GF-D8 (cell line): ENCODE measurements at places on chromosomes 6 and 20.

DNA sequence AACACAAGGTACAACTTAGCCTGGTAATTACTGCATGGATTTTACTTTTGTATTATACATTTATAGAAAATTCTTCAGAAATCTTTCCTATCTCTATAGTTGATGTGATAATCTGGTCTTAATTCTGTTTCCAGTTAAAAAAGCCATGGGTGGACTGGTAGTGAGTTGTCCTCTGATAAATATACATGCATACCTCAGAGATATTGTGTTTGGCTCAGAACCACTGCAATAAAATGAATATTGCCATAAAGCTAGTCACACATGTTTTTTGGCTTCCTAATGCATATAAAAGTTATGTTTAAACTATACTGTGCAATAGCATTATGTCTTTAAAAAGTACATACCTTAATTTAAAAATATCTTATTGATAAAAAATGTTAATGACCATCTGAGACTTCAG lies 708.6 kb upstream of the MARCKS start:
- no peak for DNase-seq

- DNase-seq = no peak
These were observed 589.3 kb downstream of the TFAP2A start for GRCh38 chr6:9825526-9825925.

- no peak for DNase-seq
These were observed 255.9 kb upstream of the DEFB112 start for GRCh38 chr6:50305660-50306059.

DNA sequence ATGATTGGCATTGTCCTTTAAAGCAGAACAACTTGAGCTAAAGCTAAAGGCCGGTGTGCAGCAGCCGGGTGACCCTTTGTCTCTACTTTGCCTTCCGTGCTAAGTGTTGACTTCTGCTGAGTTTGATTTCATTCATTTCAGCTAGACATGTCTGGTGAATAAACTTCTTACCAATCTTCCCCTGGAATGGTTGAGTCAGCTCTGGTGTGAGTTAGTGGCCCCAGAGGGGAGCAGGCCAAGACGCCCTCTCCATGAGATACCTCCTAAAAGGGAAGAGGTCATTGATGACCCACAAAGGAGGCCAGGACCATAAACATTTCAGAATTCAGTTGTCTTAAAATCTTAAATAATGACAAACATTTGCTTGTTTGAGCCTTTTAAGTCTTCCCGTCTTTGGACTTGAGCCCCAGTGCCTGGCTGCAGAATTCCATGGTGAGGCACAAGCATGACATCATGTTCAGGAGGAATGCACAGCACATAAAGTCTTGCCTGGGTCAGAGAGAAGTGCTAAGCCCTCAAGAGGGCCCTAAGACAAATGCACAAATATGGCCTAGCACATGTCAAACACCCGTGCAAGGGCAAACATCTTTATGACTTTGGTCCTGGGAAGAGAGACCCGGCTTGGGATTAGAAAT lies 96.3 kb upstream of the NEDD9 start:
- no peak for DNase-seq

DNA sequence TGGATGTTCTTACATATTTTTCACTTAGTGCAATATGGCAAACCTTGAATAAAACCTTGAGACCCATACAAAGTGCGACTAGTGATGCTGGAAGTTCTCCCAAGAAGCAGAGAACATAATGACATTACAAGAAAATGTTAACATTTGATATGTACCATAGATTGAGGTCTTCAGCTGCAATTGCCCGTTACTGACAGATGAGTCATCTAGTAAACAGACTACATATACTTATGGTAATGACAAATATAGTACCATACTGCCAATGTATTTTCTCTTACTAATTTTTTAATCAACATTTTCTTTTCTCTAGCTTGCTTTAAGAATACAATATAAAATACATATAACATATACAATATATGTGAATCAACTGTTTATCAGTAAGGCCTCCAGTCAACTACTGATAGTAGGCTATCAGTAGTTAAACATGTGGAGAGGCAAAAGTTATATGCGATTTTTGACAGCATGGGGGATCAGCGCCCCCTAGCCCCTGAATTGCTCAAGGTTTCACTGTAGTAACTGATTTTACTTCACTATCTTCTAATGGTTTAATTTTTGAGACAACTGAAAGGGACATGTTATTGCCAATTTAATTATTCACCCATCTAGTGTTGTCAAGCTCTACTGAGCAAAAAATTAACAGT lies 166.7 kb upstream of the ADGRB3 start:
- DNase-seq = no peak

- DNase-seq = no peak
These were observed 567.7 kb downstream of the TFAP2B start for GRCh38 chr6:51386347-51386836.

- DNase-seq = no peak
These were observed at the start of gene SLC22A7 for GRCh38 chr6:43297644-43298564. TSS of gene SLC22A7 (plus strand) at chr6:43298260. CDS start at chr6:43298359, 99 bp downstream.

DNA sequence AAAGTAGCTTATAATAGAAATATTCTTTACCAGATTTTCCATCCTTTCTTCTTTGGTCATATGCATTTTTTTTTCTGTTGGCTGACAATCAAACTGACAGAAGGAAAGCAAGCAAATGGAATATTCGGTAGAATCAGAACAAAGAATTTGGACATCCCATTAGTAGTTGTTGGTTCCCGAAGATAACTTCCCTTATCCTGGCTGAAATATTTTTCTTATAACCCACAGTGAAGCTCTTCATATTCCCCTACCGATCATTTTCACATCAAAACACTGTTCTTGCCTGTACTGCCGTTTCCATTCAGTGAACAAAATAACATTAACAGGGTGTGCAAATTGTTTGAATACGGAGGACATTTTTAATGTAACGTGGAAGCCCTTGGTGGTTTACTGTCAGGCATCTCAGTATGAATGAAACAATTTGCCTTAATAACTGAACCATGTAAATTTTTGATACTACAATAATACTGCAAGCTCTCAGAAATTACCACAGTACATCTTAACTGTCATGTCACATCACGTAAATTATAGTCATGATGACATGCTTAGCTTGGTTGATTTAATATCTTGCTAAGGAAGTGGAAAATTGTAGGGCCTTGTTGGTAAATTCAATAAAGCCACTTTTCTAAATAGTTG lies 311.5 kb downstream of the LAMA2 start:
- no peak for DNase-seq

- DNase-seq = peak; percentile 93
These were observed 18.1 kb upstream of the SFT2D1 start for GRCh38 chr6:166360243-166361076.

DNA sequence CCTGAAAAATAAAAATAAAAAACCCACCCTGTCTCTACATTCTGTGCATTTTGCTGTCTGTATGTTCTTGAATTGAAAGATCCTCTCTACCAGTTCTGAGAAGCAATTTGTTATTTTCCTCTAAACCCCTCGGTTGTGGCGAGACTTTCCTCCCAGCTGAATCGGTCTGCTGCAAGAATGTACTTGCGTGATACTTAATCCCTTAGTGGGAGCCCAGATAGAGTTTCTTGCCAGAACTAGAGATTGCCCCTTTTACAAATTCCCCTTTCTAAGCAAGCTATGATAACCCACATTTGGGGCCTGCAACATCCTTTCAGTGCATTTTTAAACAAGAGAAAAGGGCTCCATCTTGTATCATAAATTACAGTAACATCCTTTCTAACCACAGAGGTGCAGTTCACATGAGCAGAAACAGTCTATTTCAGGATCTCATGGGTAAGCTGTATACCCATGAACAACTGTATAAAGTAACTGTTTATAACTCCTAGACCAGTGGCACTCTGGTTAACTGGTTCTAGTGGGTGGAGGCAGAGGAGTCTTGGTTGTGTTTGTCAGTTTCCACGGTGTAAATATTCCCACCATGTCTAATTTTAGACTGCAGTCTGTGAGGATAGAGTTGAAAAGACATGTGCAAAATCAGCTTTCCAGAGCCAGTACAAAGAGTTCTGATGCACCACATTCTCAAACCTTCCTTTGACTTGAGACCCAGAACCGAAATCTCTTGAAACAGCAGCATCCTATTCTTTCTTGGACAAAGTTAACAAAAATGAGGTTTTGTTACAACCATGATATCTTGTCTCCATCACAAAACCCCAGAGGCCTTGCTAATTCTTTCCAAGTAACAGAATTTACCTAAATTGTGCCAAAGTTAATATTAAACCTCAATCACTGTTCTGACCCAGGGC lies 113.1 kb upstream of the ZNF217 start:
- DNase-seq = no peak
